ENCODE measurements at places on chromosomes 4 and X.

DNA sequence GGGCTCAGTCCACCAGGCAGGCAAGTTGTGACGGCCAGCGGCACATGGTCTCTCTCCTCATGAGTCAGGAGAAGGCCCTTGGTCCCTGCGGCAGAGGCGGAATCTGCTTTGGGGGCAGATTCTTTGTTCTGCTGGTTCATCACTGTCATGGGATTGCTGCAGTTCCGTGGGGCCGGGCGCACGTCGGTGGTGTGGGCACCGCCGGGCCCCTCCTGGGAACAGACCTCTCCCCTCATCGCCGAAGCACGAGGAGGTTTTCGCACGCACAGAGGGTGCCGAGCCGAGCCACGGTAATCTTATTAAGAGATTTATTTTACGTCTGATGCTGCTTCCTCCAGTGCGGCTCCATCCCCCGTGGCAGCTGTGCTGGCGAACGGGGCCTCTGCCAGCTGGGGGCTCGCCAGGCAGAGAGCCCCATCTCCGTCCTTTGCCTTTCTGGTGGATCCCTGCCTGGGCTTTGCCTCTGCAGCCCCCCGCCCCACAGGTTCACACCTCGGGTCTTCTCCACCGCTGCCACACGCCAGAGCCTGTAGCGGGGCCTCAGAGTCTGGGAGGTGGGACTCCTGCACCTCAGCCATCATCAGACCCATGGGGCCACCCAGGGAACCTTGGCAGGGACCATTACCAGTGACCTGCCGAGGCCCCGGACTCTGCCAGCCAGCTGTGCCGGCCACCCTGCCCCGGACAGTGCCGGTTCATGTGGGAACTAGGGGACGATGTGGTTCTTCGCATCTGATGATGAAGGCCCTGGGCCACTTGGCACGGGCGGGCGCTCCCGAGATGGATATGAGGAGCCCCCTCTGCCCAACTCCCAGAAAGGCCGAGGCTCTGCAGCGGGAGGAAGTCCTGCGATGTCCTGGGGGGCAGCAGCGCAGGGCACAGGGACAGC lies 86.7 kb upstream of the NKX1-1 start:
- DNase-seq: no peak

- DNase-seq: no peak
These were observed 8.6 kb downstream of the GPM6B start for GRCh38 chrX:13808293-13808692.

GRCh38 chr4:75950213-75950815 lies 9.5 kb upstream of the NAAA start:
- DNase-seq: no peak

DNA sequence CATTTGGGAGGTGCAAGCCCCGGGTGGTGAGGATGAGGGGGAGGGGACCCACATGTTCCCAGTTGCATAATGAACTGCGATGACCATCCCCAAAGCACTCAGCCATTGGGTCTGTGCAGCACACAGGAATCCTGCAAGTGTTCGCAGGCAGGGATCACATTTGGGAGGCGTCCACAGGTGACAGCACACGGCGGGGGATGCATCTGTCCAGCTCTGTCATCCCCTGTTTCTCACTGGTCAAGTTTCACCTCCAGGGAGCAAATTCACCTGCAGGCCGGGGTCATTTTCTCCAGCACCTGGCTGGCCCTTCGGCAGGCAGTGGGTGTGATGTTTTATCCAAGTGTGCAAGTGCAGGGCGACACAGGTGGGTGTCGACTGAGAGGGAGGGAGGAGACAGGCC lies 33.3 kb upstream of the SORCS2 start:
- no peak for DNase-seq

DNA sequence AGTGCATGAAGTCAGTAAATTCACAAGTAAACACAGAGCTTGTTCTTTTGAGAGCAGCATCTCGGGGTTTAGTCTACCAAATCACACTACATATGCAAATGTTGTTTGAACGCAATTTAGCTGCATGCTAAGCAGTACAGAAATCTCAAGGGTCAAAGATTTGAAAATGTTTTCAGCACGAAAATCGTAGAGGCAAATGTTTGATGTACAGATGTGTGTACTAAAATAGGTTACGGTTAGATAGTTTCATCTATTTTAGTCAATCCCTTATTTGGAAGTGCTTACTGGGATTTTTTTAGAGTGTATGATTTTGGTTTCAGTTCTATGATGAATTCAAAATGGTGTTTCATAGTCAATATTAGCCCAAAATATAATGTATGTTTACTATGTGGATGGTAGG lies 1928.2 kb upstream of the TENM3 start:
- DNase-seq: no peak

DNA sequence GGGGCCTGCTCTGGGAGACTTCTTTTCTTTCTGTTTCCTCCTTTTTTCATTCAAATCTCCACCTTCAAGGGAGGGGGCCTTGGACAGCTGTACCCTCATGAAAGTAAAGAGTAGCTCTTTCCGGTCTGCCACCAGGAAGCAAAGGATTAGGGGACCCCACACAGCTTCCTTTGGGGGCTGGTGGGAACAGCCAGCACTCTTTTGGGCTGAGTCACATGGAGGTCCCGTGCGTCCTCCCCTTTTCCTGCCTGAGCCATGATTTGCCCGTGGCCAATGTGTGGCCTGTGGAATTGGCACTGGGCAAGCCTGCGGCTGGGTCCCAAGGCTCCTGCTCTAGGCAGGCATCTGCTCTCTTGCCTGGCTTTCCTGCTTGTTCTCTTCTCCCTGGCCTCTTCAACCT lies 65.5 kb downstream of the FHDC1 start:
- no peak for DNase-seq

DNA sequence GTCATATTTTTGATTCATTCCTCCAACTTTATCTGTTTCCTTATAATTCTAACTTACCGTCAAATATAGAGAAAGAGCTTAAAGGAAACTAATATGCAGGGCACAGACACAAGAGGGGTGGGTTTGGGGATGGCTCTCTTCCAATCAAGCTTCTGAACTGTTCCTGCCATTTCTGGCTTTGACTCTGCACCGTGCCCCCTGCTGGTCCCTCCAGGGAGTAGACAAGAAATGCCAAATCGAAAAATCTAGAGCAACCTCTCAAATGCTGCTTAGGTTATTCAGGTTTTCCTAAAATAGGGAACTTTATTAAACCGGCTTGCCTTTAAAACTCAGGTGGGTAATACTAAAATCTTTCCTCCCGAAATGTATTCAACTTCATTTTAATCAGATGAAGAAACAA lies 39.8 kb upstream of the VCX3A start:
- no peak for DNase-seq

DNA sequence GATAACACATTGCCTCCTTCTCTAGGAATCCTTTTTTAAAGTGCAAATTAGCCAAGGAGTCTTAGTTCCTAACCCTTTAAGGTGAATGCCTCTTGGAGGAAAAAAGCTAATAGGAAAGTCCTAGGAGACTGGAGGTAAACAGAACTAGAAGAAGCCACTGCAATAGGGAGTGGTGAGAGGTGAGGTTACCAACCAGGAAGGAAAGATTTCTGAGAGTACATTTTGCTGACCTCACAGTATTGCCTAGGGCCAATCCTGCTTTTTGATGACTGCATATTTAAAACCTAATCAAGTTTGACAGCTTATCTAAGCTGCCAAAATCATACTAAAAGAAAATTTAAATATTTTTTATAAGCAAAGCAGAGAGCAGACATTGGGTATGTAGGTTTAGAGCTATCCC lies 7.3 kb upstream of the CUL4B start:
- DNase-seq: no peak

GRCh38 chr4:3705236-3705987 lies 60.8 kb upstream of the ADRA2C start:
- no peak for DNase-seq

DNA sequence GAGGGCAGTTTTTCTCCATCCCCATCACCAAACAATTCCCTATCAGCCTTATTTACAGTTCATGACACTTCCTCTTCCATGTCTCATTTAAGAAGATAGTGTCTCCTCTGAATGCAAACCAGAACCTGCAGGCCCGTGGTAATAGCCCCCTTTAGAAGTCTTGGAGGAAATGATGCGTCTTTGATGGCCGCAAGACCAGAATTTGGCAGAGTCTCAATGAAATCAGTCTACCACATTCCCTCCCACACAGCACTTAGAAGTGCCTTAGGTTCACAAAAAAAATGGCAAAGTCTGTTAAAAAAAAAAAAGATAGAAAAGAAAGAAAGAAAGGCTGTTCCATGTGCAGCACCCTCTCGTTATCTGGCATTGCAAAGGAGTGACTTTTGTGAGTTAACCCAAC lies 2.1 kb upstream of the KDR start:
- DNase-seq: no peak

DNA sequence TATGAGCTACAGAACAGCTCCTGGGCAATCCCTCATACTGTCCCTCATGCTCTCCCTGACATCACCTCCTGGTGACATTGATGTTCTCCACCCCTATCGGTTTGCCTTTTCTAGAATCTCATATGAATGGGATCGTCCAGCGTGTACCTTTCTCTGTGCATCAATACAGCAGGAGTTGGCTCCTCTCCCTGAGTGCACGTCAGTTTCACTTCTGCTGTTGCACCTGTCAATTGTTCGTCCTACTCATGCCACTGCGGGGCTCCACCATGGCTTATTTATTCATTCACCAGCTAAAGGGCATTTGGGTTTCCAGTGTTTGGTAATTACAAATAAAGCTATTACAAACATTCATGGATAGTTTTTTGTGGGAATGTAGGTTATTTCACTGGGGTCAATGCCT lies 269.1 kb upstream of the ZFP42 start:
- DNase-seq: no peak

DNA sequence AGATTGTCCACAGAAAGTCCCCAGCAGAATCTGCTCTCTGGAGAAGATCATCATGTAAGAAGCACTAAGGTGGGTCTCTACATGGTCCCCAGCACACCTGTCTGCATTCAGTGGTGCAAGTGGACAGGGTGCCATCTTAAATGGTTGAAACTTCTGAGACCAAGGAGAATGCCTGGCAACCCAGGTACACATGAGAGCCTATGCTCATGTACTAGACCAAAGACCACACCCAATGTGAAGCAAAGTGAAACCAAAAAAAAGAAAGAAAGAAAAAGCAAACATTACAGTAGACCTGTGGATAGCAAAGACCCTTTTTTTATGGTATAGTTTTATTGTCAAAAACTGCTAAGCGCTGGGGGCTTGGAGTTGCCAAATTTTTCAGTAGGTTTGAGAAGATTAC lies 15.0 kb downstream of the CD40LG start:
- DNase-seq: no peak

DNA sequence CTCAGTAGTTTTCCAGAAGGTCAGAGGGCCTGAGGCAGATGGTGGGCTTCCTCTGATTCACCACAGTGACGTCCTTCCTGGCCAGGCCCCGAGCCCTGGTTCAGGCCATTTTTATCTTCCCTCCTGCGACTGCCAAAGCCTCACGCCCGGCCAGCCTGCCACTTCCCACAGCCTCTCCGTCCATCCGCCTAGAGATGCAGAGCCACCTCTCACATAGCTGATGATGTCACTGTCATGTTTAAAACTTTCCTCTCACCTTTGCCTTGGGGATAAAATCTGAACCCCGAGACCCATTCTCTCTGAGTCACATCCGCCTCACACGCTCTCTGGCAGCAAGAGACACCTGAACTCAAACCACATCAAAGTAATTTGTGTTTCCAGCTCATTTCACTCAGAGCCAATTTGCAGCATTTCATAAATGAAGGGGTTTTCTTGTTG lies 175.3 kb downstream of the QDPR start:
- DNase-seq: peak; percentile 80

DNA sequence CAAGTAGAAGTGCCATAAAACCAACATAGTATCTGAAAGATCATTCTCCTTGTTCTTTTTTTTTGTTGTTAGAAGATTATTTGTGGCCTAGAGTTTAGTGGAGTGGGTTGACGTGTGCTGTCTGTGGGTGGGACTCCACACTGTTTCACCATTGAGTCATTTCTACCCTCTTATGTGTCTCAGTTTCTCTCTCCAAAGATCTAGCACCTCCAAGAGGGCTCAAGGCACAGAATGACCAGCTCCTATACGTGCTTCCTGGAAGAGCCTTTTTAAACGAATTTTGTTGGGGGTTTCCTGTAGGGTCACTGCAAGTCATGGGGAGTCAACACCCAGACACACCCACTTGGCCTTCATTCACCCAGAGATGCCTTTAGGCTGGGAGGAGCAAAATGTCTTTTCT lies 150.1 kb downstream of the KLF8 start:
- DNase-seq: no peak

DNA sequence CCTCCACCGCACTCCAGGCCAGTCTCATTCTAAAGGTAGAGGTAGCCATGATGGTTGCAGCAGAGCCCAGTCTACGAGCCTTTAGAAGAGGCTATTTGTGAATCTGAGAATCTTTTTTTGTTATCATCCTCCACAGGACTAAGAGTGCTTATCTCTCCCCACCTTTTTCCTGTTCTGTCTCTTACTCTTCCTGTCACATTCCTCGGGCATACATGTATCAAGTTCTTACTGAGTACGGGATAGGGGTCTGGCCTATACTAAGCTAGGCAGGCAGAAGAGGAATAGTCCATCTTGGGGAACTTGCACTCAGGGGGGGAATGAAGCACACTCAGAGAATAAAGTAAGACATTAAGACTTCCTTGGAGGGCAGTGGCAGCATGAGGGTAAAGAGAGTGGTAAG lies 25.7 kb downstream of the LAS1L start:
- DNase-seq: no peak

- DNase-seq: no peak
These were observed 161.0 kb upstream of the RASGEF1B start for GRCh38 chr4:81632581-81633299.
